ENCODE measurements at places on chromosomes 12 and 14.

- DNase-seq, result no peak
These were observed 23.8 kb downstream of the XPOT start for GRCh38 chr12:64427988-64428387.

GRCh38 chr14:102622262-102622885, 29.9 kb downstream of the RCOR1 start:
- no peak for DNase-seq

- DNase-seq, result no peak
These were observed 86.5 kb upstream of the FOXN3 start for GRCh38 chr14:89503431-89503996.

- no peak for DNase-seq
These were observed 155.5 kb downstream of the DACT1 start for GRCh38 chr14:58793131-58793740.

GRCh38 chr12:95201056-95201670, 16.1 kb downstream of the FGD6 start:
- no peak for DNase-seq

DNA sequence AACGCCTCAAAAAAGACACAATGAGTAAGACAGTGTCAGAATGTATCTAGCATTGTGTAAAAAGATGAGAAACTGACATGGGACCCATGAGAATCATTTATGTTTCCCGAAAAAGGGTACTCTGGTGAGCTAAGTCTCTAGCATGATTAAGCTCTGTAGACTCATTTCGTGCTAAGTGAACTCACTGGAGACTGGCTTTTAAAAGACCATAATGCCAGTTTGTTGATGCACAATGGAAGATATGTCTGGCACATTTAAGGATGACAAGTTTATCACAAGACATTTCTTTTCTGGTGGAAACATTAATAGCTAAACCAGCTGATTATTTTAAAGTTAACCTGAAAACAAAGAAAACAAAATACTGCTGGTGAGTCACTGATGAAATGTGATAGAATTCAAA, 233.5 kb downstream of the SLC2A13 start:
- DNase-seq, result no peak

- no peak for DNase-seq
These were observed 121.7 kb upstream of the CAND1 start for GRCh38 chr12:67147447-67147846.

DNA sequence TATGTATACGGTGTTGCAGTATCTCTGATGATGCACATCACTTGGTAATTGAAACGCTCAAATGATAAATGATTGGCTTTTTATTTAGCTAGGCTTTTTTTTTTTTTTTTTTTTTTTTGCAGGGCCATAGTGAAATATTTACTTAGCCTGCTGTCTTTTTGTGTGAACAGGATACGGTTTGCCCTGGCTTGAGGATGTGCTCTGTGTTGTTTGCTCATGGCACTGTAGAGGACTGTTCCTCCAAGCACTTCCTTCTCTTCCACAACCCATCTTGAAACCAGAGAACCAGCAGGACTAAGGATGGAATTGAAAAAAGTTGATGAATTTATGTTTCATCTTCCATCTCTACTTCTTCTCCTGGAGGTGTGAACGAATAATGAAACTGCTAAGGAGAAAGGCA, 15.5 kb upstream of the SSPN start:
- no peak for DNase-seq

DNA sequence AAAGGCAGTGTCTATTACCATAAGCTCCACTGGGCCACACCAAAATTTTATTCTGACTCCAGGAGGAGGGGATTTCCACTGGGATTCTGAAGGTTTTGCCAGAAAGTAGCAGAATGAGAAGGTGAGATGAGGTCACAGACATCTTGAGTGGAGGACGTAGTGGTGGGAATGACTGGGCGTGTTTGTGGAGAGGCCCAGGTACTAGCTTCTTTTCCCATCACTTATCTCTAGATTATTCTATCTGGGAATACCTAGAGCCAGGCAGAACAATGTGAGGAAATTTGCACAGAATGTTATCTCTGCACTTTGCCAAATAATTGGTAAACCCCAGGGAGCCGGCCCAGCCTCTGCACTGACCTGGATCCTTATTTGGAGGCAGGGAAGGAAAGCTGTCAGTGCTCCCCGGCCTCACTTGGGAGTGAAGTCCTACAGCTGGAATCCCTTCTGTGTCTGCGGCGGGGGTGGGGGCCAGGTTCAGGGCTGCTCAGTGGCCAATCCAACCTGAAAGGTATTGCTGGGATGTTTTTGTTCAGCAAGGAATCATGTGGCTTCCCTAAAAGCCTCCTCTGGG, 129.4 kb downstream of the C12orf75 start:
- DNase-seq, result no peak

DNA sequence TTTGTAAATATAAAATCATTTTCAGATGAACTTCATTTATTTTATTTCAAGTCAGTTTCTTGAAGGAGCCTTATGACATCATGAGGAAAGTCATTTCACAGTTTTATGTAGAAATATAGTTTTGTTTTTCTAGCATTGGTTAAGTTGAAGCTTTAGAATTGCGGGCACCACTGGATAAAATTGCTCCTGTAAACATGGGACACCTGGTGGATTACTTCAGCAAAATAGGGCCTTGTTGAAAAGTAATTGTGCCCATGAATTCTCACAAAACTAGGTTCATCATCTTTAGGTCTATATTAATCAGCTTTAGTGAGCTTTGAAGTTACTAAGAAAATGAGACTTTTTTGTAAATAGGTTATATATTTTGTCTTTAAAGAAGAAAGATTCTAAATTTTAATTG, 25.3 kb downstream of the CNTN1 start:
- DNase-seq, result no peak

DNA sequence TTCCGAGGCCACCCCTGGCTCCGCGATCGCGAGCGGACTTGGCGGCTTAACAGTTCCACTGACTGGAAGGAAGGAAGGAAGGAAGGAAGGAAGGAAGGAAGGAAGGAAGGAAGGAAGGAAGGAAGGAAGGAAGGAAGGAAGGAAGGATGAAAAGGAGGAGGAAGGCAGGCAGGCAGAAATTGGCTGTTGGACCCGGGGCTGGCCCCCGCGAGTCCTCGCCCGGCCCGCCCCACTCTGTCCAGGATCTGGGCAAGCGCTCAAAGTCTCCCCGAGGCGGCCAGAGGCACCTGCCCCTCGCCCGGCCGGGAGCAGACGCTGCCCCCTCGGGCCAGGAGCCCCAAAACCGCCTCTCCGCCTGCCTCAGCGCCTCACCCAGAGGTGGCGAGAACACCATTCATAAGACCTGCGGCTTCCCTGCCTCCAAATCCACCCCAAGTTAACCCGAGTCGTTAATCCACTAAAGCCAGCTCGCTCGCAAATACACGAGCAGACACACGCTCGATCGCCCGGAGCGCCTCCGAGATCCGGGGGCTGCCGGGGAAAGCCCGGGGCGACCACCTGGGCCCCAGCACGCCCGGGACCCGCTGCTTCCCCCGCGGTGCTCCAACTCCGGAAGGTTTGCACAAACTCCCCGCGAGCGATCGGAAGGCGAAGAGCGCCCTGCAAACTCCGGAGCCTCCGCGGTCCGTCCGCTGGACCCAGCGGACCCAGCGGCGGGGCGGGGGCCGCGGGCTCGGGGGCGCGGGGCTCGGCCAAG, 844 bp downstream of the DPF3 start:
- DNase-seq, result peak; percentile 64

GRCh38 chr14:74571441-74571841, 40.6 kb downstream of the LTBP2 start:
- DNase-seq, result no peak
